Spinal cord (tissue), 10 donors: ENCODE measurements at places on chromosomes 3 and 15. TPM values are rescaled to one million over a fixed set of nuclear protein-coding genes. Genes with fewer than 3 reads are reported as not detected.

DNA sequence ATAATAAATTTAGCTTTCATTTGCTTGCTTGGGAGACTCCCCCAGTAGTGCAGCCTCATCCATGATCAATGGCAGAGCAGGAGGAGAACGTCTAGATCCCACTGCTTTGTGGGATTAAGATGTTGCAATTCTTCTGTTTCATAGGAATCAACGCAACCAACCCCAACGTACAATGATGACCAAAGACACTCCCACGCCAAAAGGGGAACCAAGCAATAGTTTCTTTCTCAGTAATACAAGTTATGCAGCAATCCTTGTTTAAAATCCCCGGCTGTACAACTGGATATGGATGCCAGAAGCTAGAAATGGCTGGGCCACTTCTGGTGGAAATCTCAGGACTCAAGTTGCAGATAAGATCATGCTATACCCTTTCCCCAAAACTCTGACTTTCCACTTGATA is 411.2 kb downstream of the VPS13C start:
- H3K4me3 ChIP-seq = no peak overlapping the region
- H3K27ac ChIP-seq = no peak overlapping the region
- no peaks in the 10 kb centered on the region for H3K36me3 ChIP-seq

GRCh38 chr15:75775296-75776064 is 62.8 kb upstream of the CSPG4 start:
- no peak overlapping the region for H3K27ac ChIP-seq
- H3K4me1 ChIP-seq = no peaks in the 10 kb centered on the region
- H3K4me3 ChIP-seq = no peak overlapping the region
- no peaks in the 10 kb centered on the region for H3K36me3 ChIP-seq
- no peaks in the 10 kb centered on the region for H3K27me3 ChIP-seq

Gene FRMD5
- 8.9 TPM for total RNA-seq

DNA sequence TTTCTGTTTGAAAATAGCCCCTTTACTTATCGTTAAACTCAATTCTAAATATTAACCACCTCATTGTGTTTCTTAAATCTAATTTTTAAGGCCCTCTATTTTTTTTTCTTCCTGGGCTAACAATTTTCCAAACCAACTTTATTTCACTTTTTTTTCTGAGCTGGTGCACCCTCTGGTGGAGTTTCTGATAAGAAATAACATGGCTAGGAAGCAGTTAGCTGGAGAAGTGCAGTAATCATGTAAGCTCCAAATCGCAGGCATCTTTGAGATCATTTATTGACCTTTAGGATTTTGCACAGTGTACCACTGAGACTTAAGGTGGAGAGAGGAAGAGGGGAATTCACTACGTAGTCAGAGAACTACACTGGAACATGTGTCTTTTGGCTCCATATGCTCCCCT is 6.4 kb downstream of the TMEM207 start:
- H3K4me3 ChIP-seq = no peak overlapping the region
- H3K4me1 ChIP-seq = no peaks in the 10 kb centered on the region

DNA sequence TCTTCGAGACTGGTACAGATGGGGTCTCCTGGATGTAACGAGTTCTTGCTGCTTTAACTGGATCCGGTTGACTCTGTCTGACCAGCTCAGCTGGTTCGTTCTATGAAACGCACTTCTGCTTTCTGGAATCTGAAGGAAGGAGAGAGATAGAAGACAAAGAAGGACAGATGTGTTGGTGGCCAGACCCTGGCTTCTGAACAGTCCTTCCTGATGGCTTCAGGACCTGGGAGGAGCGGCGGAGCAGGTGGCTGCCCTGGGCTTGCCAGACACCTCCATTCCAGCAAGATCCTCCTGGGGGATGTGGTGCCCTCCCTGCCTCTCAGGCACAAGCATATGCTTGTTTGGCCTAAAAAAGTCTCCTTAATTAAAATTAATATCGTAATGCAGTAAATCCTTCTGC is 99.9 kb downstream of the APBA2 start:
- peak overlapping the region; percentile 80 for H3K27ac ChIP-seq
- H3K4me3 ChIP-seq = no peak overlapping the region
- peaks cover 37% of the 10 kb centered on the region for H3K4me1 ChIP-seq
- DNase-seq = no peak
- no peaks in the 10 kb centered on the region for H3K27me3 ChIP-seq

DNA sequence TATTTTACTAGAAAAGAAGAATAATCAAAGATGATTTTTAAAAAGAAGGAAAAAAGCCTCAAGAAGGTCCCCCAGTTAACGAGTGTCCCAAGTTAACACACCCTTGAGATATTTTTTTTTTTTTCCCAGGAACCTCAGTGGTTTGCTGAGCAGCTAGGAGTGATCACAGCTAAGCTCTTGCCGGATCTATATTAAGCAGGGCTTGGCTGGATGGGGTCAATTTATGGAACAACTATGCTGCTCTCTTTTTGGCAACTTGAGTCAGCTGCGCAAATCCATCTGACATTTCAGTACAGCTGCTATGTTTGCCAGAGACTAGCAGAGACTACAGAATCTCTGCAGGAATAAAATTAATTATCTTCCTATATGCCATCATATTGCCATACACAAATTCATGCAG is at the start of gene LMOD3:
TSS of gene LMOD3 (minus strand) at position 193 of the 400 bp plus-strand sequence. CDS start 209 bp downstream, outside the sequence.
- H3K36me3 ChIP-seq = no peaks in the 10 kb centered on the region
- H3K27me3 ChIP-seq = no peaks in the 10 kb centered on the region
- H3K4me1 ChIP-seq = no peaks in the 10 kb centered on the region
- DNase-seq = no peak
- H3K27ac ChIP-seq = no peak within 1 kb of the TSS

DNA sequence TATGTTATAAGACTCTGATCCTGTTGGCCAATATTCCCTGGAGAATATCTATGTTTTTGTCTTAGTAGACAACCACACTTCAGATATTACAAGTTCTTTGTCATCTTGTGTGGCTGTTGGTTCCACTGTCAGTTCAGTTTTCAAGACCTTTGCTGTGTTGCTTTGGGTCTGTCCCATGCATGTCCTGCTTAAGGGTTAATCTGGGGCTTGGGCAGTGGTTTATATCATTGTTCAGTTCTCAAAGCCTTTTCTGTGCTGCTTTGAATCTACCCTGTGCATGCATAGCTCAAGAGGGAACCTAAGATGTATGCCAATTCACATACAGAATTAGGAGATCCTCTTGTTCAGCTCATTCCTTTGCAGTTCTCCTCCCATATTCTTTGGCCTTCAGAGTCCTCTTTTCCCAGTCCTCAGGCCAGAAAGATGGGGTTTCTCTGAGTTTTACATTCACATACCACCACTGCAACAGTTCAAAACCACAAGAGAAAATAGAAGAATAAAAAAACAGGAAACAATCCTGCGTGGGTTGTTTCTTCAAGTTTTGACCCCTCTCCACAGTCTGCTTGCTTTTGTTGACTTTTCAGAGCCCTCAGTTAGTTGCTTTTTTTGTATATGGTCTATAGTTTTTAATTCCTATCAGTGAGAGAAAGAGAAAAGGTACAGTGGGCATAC is 21.6 kb downstream of the BUB1B start:
- H3K4me1 ChIP-seq = no peaks in the 10 kb centered on the region
- H3K27ac ChIP-seq = no peak overlapping the region
- no peak for DNase-seq
- no peaks in the 10 kb centered on the region for H3K27me3 ChIP-seq
- peaks cover 2% of the 10 kb centered on the region for H3K36me3 ChIP-seq

DNA sequence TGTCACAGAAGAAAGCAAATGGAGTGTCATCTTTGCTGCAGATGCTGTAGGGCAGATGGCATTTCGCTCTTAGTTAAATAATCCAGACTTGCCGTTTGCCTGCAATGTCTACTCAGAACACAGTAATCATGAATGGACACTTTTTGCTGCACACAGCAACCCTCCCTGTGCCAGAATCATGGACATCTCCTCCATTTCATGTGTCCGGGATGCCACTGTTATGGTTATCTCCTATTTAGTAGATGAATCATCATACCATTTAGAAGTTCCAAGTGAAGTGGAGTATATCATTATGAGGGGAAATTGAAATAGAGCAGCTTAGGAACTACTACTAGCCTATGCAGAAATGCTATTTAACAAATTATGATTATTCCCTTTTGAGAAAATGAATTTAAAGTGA is 118.5 kb downstream of the DUT start:
- no peaks in the 10 kb centered on the region for H3K27me3 ChIP-seq
- DNase-seq = no peak
- no peak overlapping the region for H3K27ac ChIP-seq
- H3K4me3 ChIP-seq = no peak overlapping the region
- peaks cover 3% of the 10 kb centered on the region for H3K36me3 ChIP-seq

DNA sequence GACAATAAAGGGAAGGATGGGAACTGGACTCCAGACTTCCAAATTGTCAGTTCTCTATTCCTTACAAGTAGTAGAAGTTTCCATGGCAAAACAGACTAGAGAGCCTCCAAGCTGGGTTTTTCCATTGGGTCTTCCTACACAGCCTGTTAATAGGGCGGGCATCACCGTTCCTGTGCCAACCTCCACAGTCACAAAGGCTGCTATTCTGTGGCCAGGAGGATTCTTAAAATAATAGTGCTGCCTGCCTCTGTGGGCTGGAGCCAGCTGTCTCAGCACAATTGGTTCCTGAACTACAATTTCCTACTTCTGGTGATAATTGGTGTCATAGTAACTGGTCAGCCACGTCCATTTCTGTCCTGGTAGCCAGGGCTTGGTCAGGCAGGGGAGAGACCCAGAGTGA is 38.6 kb downstream of the LYZL4 start:
- H3K36me3 ChIP-seq = no peaks in the 10 kb centered on the region
- peaks cover 14% of the 10 kb centered on the region for H3K4me1 ChIP-seq
- DNase-seq = no peak
- H3K27ac ChIP-seq = no peak overlapping the region
- no peaks in the 10 kb centered on the region for H3K27me3 ChIP-seq

Gene SMCO1
- not detected for total RNA-seq

- H3K4me1 ChIP-seq = peaks cover 11% of the 10 kb centered on the region
- H3K36me3 ChIP-seq = no peaks in the 10 kb centered on the region
- no peak overlapping the region for H3K4me3 ChIP-seq
- DNase-seq = no peak
- H3K27ac ChIP-seq = peak overlapping the region; percentile 25
These were observed 23.3 kb downstream of the STAG1 start for GRCh38 chr3:136728918-136729317.

DNA sequence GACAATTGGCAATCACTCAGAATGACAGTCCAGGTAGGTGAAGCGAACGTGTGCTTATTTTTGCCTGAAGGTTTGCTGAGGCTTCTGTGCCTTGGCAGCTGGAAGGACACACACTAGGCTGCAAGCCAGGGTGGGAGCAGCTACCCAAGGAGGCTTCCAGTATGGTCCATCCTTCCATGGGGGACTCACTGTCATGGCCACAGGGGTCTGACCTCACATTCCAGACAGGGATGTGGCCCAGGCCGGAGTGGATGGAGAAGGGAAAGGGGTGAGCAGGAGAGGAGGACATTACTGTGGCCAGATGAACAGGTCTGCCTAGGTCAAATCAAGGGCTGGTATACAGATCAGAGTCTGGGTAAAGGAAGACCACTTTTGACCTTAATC is 247.7 kb downstream of the ADAMTS17 start:
- H3K36me3 ChIP-seq = no peaks in the 10 kb centered on the region
- H3K27ac ChIP-seq = no peak overlapping the region
- DNase-seq = no peak
- no peaks in the 10 kb centered on the region for H3K27me3 ChIP-seq
- no peak overlapping the region for H3K4me3 ChIP-seq

DNA sequence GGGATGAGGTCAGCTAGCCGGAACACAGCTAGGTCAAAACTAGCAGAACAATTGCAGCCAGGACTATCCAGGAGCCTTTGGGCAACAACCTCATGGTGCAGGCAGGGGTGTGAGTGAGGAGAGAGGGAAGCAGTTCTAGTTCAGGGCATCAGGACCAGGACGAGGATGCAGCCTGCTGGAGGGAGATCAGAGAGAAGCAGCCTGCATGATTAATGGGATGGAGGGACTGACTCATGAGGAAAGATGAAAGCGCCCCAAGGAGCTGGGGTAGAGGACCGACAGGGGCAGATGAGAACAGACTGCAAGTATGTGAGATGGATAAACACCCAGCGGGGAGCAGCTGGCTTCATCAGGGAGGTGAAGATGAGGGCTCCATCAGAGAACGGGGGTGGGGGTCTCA is 37.9 kb upstream of the LRTM1 start:
- H3K36me3 ChIP-seq = no peaks in the 10 kb centered on the region
- no peak for DNase-seq

GRCh38 chr3:47416041-47416440 is 35.2 kb downstream of the PTPN23 start:
- no peak overlapping the region for H3K4me3 ChIP-seq
- no peaks in the 10 kb centered on the region for H3K27me3 ChIP-seq
- H3K4me1 ChIP-seq = peaks cover 20% of the 10 kb centered on the region
- peaks cover 97% of the 10 kb centered on the region for H3K36me3 ChIP-seq
- no peak for DNase-seq

- H3K27me3 ChIP-seq = no peaks in the 10 kb centered on the region
- H3K4me1 ChIP-seq = no peaks in the 10 kb centered on the region
- H3K27ac ChIP-seq = no peak overlapping the region
These were observed 171.5 kb downstream of the ZMAT3 start for GRCh38 chr3:178900029-178900646.

- no peaks in the 10 kb centered on the region for H3K4me1 ChIP-seq
- H3K4me3 ChIP-seq = no peak overlapping the region
- H3K27ac ChIP-seq = no peak overlapping the region
These were observed 236.9 kb downstream of the DTWD1 start for GRCh38 chr15:49857496-49858475.

Gene GOLGA6L7
- not detected for total RNA-seq

DNA sequence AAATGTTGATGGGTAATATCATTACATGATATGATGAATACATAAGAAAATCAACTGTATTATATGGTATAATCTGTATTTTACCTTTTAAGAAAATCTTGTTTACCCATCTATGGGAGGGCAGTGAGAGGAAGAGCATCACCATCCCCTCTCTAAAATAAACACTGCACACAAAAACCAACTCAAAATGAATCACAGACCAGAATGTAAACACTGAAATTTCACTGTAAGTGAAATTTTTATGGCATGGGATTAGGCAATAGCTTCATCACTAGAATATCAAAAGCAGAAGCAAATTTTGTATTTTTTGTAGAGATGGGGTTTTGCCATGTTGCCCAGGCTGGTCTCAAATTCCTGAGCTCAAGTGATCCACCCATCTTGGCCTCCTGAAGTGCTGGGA is 26.2 kb downstream of the IFT80 start:
- DNase-seq = no peak
- peaks cover 11% of the 10 kb centered on the region for H3K36me3 ChIP-seq
- no peaks in the 10 kb centered on the region for H3K4me1 ChIP-seq
- H3K27me3 ChIP-seq = no peaks in the 10 kb centered on the region

Gene LYZL4
- total RNA-seq = not detected

Gene CCDC50
- 70.3 TPM for total RNA-seq

- H3K4me1 ChIP-seq = peaks cover 6% of the 10 kb centered on the region
- no peak overlapping the region for H3K4me3 ChIP-seq
- no peak overlapping the region for H3K27ac ChIP-seq
- H3K27me3 ChIP-seq = peaks cover 9% of the 10 kb centered on the region
- DNase-seq = no peak
These were observed 299.1 kb upstream of the TLE3 start for GRCh38 chr15:70396807-70397206.
